ENCODE measurements at places on chromosomes 4 and X.
A peak's percentile ranks its signal among the peaks of the same experiment; 100 is the strongest.

GRCh38 chrX:131802836-131803626, 220.1 kb upstream of the STK26 start:
- no peak for DNase-seq

DNA sequence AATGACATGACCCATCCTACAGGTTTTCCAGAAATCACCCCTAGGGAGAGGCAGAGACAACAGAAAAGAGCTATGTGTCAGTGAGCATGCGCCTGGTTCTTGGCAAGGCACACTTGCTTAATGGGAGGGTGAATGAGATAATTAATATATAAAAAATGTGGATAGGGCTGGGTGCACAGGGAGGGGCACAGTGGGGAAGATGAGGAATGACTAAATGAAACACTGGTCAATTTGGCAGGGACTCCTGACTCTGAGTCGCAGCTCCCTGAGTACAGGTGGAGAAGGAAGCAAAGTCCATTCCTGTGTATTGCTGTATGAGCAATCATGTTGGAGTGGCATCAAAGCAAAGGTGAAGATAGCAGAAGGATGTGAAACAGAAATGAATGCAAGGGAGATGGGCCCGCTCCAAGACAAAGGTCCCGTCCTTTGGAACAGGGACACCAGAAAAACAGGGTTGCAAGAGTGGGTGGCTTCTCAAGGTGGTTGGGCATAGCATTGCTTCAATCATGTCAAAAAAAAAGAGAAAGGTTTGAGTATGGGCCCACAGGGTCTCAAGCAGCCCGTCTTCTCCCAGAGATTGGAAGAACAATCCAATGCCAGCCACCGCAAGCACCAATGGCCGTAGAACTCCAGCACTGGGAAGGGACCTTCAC, 278.4 kb upstream of the AGTR2 start:
- DNase-seq: no peak

DNA sequence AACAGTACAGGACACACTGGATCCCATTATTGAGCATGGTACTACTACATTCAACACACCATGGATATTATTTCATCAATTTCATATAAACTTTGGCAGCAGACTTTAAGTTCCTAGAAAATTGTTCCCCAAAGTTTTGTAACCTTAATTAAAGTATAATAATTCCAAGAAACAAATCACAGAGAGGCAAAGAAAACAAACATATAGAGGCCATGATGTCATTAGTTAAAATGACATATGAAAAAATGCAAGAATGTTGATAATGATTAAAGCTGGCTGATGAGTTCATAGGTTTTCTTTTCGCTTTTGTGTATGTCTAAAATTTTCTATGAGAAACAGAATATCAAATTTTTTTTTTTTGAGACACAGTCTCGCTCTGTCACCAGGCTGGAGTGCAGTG, 26.8 kb downstream of the LRBA start:
- no peak for DNase-seq

- peak; percentile 1 for DNase-seq
Observed at GRCh38 chr4:121651597-121651996, 45.2 kb downstream of the ANXA5 start.

GRCh38 chr4:11042760-11043159, 358.2 kb upstream of the CLNK start:
- DNase-seq: no peak

DNA sequence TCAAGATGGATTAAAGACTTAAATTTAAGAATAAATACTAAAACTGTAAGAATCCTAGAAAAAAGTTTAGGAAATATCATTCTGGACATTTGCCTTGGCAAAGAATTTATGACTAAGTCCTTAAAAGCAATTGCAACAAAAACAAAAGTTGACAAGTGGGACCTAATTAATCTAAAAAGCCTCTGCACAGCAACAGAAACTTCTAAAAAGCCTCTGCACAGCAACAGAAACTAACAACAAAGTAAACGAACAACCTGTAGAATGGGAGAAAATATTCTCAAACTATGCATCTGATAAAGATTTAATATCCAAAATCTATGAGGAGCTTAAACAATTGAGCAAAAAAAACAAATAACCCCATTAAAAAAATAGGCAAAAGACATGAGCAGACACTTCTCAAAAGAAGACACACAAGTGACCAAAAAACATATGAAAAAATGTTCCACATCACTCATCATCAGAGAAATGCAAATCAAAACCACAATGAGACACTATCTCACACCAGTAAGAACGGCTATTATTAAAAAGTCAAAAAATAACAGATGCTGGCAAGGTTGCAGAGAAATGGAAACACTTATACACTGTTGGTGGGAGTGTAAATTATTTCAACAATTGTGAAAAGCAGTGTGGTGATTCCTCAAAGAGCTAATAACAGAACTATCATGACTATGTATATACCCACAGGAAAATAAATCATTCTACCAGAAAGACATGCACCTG, 5.5 kb upstream of the OPRPN start:
- DNase-seq: no peak

DNA sequence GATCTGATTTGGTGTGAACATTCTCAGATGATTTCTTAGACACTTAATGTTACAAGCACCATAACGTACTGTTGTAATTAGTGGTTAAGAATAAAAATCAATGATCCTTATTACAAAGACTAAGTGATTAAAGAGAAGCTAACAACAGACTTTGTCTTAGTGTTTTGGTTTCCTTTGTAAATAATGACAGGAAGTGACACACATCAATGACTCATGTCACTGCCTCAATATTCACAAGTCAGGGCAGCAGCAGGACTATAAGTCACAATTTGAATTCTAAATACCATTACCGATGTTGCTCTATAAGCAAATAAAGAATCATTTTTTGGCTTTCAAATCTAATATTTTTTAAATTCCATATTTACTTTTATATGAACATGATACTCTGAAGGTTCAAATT, 115.8 kb upstream of the FAT4 start:
- DNase-seq: no peak

DNA sequence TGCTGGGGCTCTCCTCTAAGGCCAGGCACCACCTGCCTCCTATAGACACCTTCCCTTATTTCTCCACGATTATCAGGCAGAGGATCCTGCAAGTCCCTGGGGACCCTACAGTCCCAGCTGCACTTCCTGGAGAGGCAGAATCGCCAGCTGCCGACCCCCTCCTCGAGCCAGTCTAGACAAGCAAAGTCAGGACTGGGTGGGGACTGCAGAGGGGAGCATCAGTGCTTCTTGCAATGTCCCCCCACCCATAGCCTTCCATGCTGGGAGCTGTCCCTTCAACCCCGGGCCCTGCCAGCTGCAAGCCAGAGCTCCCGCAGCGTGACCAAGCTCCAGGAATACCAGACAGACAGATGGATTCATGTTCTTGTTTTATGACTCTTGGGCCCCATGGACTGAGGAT, 1.4 kb upstream of the CRMP1 start:
- DNase-seq: no peak

- DNase-seq: peak; percentile 6
Observed at GRCh38 chr4:40916880-40917279, 167.1 kb downstream of the NSUN7 start.

GRCh38 chr4:3318561-3319021, 25.8 kb downstream of the RGS12 start:
- no peak for DNase-seq

DNA sequence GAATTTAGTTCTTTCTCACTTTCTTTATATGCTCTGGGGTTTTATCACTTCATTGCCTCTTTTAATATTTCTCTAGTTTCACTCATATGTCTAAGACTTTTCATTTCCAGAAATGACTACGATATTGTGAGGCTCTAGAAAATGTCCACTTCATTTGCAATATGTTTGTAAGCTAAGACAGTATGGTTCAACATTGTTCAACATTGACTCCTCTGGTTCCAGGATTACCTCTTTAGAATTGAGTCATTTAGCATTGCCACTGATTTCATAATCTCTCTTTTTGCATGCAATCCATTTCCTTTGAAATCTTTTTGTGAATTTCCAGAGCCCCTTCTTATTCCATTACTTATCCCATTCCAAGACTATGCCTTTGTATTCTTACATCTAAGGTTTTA, 32.3 kb downstream of the BBS12 start:
- no peak for DNase-seq

- DNase-seq: peak; percentile 68
Observed at GRCh38 chrX:101287402-101287801, 3.7 kb downstream of the TAF7L start.

- no peak for DNase-seq
Observed at GRCh38 chr4:19746377-19746776, 505.3 kb upstream of the SLIT2 start.

- DNase-seq: peak; percentile 48
Observed at GRCh38 chrX:118718737-118719136, 8.7 kb upstream of the IL13RA1 start.

GRCh38 chr4:189921058-189921457, 19.6 kb upstream of the FRG1 start:
- no peak for DNase-seq

GRCh38 chr4:140793291-140793690, 37.1 kb upstream of the TBC1D9 start:
- DNase-seq: no peak

DNA sequence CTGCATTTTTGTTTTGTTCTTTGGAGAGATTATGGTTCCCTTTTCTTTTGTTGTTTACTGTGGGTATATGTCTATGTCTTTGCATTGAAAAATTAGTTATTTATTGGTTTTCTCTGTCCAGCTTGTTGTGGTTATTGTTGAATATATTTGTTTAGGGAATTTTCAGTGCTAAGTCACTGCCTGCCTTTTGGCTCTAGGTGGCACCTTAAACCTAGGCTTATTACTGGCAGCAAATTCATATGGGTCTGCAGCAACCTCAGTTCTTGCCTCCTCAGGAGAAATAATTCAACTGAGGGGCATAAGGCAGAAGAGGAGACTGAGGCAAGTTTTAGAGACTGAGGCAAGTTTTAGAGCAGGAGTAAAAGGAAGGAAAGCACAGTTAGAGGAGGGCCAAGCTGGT, 1157.3 kb upstream of the AGA start:
- DNase-seq: no peak

All from Kasumi-1 (cell line).